ENCODE measurements at places on chromosomes 7 and 10.

DNA sequence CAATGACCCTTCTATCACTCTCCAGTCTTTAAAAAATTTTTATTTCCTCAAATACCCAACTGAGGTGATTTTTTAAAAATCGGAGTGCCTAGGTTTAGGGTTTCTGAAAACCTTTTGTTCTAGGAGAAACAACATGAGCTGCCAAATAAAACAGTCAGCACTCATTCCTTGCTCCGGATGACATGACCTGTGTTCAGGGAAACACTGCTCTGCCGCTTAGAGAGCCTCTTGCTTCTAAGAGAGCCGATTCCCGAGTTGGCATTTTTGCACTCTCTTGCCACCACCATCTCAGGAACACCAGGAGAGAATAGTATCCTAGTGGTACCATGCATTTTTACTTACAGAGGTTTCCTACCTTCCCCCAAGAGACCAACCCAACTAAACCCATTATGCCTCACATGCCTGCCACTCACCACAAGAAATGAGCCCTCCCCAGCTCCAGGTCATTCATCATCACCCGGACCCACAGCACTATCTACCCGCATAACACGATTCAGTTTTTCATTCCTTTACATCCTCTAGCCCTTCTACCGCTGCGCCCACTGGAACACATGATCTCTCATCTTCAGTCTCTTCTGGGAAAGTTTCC lies 365.4 kb downstream of the THSD7A start:
- no peak for DNase-seq

DNA sequence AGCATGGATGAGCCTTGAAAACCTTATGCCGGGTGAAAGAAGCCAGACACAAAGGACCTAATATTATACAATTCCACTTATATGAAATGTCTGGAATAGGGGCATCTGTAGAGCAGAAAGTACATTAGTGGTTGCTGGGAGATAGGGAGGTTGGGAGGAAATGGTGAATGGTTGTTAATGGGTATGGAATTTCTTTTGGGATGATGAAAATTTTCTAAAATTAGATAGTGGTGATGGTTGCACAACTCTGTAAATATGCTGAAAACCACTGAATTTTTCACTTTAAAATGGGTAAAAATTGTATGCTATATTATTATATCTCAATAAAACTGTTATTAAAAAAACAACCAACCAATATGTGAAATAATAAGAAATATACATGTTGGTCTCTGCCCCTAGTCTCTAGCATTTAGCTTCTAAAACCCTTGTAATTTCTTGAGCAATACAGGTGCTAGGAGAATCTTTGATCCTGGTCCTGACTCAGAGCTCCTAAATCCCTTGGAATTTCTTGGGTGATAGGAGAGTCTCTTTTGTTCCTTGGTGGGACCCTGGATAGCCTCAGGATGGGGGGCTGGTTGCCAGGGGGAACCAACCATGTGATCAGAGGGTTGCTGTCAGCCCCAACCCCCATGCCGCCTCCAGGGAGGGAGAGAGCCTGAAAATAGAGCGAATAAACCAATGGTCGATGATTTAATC lies 64.0 kb downstream of the TACR2 start:
- no peak for DNase-seq

GRCh38 chr7:66747881-66748511 lies 7.5 kb downstream of the RABGEF1 start:
- DNase-seq: no peak

- DNase-seq: no peak
Measured at GRCh38 chr10:14008740-14009080, 322.0 kb downstream of the FRMD4A start.

GRCh38 chr10:59585046-59585700 lies 124.5 kb downstream of the SLC16A9 start:
- DNase-seq: no peak

DNA sequence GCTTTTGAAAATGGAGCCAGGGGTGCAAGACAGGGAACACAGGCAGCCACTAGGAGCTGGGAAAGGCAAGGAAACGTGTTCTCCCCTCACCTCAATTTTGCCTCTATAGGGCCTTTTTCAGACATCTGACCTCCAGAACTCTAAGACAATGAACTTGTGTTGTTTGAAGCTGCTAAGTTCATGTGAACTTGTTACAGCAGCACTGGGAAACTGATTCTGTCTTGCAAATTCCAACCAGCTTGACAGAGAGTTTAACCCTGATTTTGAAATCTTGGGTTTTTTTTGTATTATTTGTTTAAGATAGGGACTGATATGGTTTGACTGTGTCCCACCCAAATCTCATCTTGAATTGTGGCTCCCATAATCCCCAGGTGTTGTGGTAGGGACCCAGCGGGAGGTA lies 852.9 kb downstream of the LRMDA start:
- DNase-seq: no peak

- no peak for DNase-seq
Measured at GRCh38 chr10:60335708-60336107, 54.0 kb downstream of the ANK3 start.

- DNase-seq: no peak
Measured at GRCh38 chr10:110522365-110522988, 24.8 kb downstream of the DUSP5 start.

GRCh38 chr10:109306698-109307097 lies 616.6 kb downstream of the XPNPEP1 start:
- DNase-seq: no peak

GRCh38 chr7:150756858-150757257 lies 19.6 kb downstream of the GIMAP5 start:
- no peak for DNase-seq

GRCh38 chr7:152329469-152329868 lies 106.3 kb downstream of the KMT2C start:
- DNase-seq: no peak

DNA sequence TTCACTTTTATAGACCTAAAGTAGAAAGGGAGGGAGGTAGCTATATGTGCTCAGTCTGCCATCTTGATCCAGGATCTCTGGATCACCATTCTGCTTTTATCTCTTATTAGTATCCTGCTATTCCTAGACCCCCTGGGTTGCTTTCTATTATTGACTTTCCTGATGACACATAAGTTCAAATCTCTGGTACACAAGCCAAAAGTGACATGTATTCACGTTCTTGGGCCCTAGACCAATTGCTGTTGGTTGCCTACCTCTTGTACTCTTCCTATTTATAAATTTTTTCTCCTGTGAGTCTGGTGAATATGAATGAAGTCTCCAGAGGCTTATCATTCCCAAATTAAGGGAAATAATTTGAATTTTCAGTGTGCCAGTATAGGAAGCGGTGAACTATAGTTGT lies 56.9 kb downstream of the DNMBP start:
- no peak for DNase-seq

DNA sequence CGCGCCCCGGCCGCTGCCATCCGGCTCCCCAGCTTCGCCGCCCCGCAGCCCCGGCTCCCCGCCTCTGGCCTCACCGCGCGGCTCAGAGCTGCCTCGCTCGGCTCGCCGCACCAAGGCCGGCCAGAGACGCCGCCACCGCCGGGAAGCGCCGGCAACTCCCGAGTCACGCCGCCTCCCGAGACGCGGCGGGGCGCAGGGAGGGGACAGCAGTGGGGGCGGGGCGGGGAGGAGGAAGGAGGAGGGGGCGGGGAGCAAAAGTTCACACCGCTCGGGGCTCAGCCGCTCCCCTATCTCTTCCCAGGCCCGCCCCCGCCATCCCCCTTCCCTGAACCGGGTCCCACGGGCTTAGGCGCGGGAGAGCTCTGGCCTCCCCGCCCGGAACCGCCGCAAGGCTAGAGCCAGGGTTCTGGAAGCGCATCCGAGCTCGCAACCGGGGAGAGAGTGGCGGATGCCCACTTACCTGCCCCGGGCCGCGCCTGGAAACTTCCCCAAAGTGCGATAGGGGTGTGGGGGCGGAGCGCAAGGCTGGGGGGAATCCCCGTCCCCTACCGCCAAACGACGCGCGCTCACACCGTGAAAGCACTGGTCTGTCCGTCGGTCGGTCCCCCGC lies 1.0 kb downstream of the CHST15 start:
- peak; percentile 19 for DNase-seq

- no peak for DNase-seq
Measured at GRCh38 chr7:139297795-139298194, 43.3 kb upstream of the FMC1 start.

- peak; percentile 56 for DNase-seq
Measured at GRCh38 chr7:50119815-50120637, 27.0 kb upstream of the ZPBP start.

GRCh38 chr7:51645255-51645654 lies 328.6 kb upstream of the COBL start:
- DNase-seq: no peak

DNA sequence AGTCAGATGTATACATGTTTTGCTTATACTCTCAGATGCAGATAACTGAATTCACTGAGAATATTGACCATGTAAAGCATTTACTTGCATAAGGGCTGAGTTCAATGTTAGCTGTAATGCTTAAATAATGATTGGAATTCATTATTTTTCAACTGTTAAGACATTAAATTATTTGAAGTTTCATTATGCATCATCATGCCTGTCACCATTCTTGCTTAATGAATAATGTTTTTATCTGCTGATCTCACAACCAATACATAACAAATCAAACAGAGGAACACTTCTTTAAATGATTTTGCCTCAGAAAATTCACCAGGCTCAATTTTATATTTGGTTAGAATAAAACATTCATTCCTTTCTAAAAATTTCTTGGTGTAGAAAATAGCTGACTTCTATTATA lies 233.4 kb downstream of the GPR37 start:
- no peak for DNase-seq

GRCh38 chr7:141609576-141609975 lies 58.4 kb downstream of the AGK start:
- no peak for DNase-seq

- DNase-seq: peak; percentile 59
Measured at GRCh38 chr10:71396084-71396710, 523 bp upstream of the CDH23 start.

DNA sequence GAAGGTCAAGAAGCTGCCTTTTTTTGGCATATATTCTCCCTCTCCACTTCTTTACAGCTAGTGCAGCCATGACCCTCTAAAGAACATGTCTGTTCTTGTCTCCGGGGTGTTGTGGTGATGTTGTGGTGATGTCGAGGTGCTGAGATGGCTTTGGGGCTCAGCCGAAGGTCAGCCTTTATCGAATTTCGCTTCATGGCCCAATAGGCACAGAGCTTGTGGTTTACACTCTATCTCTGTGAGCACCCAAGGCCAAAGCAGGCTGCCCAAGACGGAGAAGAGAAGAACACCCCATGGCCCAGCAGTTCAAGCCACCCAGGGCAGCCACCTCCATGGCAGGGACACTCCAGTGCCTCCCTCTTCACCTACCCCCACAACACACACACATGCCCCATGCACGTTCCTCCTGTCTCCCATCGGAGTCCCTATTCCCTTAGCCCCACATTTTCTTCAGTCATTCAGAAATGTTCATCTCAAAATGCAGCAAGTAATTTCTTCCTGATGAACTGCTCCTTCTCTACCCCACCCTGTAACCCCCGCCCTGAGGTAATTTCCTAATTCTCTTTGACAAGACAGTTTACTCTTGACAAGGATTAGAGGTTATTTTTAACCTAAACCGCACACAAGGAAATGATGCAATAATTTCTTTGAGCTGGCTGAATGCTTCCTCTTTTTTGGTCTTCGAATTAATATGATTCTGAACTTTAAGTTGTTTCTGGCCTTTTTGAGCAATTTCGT lies 18.6 kb upstream of the ADRB1 start:
- DNase-seq: no peak

DNA sequence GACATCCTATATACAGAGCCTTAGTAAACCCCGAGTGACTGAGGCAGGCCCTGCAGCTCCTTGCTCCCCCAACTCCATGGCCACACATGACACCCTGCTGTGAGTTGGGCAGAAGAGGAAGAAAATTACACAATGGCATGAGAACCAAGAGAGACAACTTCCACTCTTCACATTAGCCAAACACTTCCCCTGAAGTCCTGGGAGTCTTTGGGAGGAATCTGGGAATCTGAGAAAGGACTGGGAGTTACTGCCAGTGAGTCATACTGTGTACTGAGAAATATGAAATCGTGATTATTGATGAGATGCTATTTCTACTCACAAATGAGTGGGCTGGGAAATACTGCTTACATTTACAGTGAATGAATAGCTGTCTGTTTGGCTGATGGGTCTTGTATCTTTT lies 116.6 kb downstream of the SPAG6 start:
- no peak for DNase-seq

DNA sequence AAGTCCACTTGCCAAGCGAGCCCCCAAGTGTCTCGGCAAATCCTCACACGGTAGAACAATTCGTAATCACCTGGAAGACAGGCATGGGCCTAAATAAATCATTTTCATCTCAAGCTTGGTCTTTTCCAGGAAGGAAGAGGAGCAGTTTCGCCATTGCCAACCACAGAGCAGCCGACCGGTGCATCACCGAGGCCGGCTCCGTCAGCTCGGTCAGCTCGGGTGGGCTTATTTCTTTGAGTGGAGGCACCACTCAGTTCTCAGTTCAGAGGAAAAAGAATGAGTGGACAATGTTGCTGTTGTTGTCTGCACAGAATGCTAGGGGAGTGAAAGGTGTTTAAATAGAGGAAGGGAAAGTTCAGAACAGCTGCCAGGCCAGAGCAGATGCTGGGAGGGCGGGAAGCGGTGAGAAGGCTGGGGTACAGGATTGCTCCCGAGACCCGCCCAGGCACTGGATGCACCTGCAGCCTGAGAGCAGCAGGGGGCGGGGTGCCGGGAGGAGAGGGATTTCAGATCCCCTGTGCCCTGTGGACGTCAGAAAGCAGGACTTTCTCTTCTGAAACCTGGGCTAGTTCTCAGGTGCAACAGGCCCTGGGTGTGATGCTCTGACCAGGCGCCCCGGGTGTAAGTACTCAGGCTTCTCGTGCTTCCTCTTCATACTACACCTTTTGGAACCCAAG lies 17.7 kb upstream of the IGFBP3 start:
- no peak for DNase-seq

DNA sequence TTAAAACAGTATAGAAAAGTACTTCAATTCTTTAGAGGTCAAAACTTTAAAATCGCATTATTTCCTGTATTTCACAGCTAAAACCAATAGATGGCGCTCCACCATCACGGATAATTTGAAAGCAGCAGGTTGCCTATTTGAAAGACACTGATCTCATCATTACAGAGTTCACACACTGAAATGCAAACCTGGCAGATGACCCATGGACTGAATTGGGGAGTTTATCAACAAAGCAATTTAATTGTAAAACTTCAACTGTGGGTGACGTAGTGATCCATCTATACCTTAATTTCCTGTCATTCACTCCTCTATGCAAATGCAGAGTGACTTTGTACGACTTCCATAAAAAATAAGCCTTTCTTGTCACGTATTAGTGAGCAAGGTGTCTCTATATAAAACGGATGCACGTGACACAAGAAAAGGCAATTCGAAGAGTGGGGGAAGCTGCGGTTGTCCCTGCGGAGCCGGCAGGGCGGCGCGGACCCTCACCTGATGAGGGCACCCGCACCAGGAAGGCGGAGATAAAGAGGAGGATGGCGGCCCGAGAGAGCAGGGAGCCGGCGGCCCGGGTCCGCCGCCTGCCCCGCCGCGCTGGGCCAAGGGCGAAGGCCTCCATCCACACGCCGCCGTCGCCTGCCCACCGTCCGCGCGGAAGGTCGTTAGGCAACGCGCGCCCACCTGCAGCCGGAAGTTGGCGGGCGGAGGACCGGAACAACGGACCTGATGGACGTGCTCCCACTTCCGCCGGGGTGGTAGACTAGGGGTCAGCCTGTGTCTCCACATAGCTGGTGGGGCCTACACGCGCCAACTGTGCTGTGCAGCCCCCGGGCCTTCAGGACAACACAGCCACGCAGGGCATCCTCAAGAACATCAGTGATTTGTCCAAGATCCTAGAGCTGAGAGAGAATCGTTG lies at the start of gene ZPBP:
Gene ZPBP, minus strand, starts transcription at position 668 of the 913 bp plus-strand sequence. Its CDS starts 52 bp downstream, at position 616.
- DNase-seq: peak; percentile 84

All from natural killer cell (primary cell).